DMS79 treated with DMSO at 0.1 percent for 48 hours (cell line): ENCODE measurements at places on chromosomes 16 and 17.

DNA sequence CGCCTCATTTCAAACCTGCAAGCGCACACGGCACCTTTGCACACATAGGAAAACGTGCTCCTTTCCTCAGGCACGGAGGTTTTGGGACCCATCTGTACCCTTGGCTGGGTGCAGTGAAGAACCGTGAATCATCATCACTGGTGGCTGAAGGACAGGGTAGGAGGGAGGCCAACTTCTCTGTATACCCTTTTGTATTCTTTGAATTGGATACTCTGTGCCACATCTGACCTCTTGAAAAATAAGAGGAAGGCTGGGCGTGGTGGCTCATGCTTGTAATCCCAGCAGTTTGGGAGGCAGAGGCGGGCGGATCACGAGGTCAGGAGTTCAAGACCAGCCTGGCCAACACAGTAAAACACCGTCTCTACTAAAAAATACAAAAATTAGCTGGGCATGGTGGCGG lies 11.7 kb downstream of the GPRC5B start:
- no peak for DNase-seq

GRCh38 chr17:38967290-38967738 lies at the start of gene FBXO47:
Gene FBXO47 (minus strand): TSS chr17:38967403. CDS start chr17:38963025, 4,378 bp downstream.
- DNase-seq: no peak

- DNase-seq: no peak
These were observed 41.9 kb downstream of the FAM20A start for GRCh38 chr17:68559316-68559715.

DNA sequence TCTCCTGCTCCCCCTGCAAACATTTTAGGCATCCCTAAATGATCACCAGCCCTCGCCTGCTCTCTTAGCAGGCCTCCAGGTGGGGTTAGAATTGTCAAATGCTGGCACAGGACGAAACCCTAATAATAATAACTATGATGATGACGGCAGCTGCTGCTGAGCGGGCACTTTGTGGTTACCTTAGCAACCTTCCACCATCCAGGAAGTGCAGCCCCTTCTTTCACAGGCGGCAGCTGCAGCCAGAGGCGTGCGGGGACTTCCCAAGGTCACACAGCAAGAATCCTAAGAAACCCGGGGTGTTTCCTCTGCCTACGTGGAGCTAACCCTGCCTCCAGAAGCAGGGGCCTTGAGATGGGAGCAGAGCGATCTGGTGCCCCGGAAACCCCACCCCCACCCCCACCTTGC lies 22.4 kb upstream of the EIF1 start:
- peak; percentile 90 for DNase-seq

- DNase-seq: no peak
These were observed 43.8 kb upstream of the NDRG4 start for GRCh38 chr16:58456193-58456592.

- DNase-seq: no peak
These were observed 39.7 kb upstream of the IRX3 start for GRCh38 chr16:54326266-54326662.
